ENCODE measurements at places on chromosomes 13 and 19. TPM values are rescaled to one million over a fixed set of nuclear protein-coding genes. Genes with fewer than 3 reads are reported as not detected.

DNA sequence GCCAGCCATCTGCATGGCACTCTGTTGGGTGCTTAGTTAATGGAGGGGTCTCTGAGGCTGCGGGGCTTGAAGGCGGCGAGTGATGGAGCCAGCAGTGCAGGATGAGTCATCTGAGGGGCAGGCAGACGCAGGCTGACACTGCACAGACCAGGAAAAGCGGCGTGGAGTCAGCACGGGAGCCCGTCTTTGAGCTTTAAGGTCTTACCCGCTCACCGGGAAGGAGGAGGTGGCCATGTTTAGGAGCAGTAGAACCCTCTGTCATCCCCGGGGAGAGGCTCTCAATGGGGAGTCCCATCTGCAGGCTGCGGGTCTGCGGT lies 13.1 kb downstream of the NAXD start:
- no peak overlapping the region for H3K27ac ChIP-seq
- H3K4me3 ChIP-seq: no peak overlapping the region
- DNase-seq: peak; percentile 70
- no peaks in the 10 kb centered on the region for H3K4me1 ChIP-seq

Gene ZNF571
- 3.1 TPM for total RNA-seq

Gene CRX
- total RNA-seq: not detected

DNA sequence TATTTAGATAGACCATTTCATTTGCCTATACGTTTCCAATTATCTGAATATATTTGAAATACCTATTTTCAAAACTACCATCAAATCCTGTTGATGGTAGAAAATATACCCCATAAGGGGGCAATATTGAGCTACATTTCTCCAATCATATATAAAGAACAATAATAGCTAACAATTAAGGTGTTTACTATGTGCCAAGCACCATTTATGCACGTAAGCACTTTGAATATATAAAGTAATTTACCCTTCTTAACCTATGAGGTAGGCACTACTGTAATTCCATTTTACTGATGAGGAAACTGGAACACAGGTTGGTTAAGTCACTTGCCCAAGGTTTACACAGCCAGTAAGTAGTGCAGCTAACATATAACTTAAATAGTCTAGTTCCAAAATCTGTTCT lies 79.2 kb downstream of the UBL3 start:
- H3K36me3 ChIP-seq: no peaks in the 10 kb centered on the region
- no peak overlapping the region for H3K4me3 ChIP-seq
- H3K27ac ChIP-seq: no peak overlapping the region

DNA sequence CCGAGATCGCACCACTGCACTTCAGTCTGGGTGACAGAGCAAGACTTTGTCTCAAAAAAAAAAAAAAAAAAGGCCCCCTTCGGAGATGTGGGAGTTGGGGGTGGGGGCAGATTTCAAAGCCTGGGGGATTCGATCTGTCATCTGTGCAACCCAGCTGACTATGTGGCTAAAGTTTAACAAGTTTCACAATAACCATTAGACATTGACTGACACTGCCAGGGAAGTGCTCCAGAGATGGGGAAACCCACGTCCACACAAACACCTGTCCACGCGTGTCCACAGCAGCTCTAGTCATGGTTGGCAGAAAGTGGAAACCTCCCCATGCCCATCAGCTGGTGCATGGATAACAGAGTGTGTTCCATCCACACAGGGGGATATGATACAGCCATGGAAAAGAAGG lies 37.6 kb upstream of the HOMER3 start:
- no peak for DNase-seq
- H3K27me3 ChIP-seq: peaks cover 4% of the 10 kb centered on the region
- no peaks in the 10 kb centered on the region for H3K36me3 ChIP-seq
- H3K4me1 ChIP-seq: no peaks in the 10 kb centered on the region
- no peak overlapping the region for H3K4me3 ChIP-seq

Gene PRX
- total RNA-seq: 3.6 TPM
